Activated CD8-positive, alpha-beta memory T cell treated with anti-CD3 and anti-CD28 coated beads, Interleukin-2, amount 10 ng/mL, durations not matched to agents 7 days and 5 days (primary cell): ENCODE measurements at places on chromosomes 5 and 9. TPM values are rescaled to one million over a fixed set of nuclear protein-coding genes. Genes with fewer than 3 reads are reported as not detected.

- peak; percentile 84 for DNase-seq
These were observed 5.0 kb upstream of the RNF44 start for GRCh38 chr5:176542135-176542595.

DNA sequence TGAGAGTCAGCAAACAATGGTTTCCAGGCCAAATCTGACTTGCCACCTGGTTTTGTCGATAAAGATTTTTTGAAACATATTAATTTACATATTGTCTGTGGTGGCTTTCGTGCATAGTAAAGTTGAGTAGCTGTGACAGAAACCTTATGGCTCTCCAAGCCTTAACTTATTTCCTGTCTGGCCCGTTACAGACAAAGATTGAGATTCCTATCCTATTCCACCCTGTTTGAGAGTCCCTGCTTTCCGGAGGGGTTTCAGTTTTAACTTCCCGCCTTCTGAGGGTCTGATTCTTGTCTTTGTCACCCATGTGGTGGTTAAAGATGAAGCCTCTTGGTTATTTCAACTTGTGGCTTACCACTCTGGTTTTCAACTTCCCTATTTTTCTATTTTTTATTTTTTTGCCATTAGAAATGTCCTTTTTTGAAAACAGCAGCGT lies 11.4 kb downstream of the OTULIN start:
- DNase-seq, result no peak

- DNase-seq, result no peak
These were observed 7.1 kb downstream of the NFX1 start for GRCh38 chr9:33297432-33297831.

- no peak for DNase-seq
These were observed 159.7 kb downstream of the TLE1 start for GRCh38 chr9:81529556-81530193.

- DNase-seq, result no peak
These were observed 63.3 kb downstream of the CWC27 start for GRCh38 chr5:64831996-64832395.

DNA sequence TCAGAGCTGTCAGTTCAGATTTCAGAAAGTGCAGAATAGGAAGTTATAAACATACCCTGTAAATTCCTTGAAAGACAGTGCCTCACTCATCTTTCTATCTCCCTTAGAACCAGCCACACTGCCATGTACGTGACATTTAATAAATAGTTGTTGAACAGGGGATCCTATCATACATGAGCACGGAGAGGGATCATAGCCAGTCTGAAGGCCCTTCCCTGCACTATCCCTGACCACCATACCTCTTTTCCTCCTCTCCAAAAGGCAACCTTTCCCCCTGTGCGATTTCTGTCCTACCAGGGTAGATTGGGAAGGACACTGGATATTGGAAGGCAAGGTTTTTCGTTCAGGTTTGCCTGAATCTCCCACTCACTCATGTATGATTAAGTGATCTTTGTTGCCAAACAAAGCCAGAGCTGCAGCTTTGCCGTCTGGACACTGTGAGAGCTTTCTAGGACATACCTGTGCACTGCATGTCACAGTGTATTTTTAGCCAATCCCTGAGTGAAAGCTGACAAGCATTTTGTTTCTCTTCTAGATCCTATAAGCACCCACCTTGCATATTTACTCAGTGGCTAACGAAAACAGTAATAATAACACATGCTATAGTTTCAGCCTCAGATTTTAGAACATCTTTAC lies 986.5 kb upstream of the WWC1 start:
- no peak for DNase-seq

DNA sequence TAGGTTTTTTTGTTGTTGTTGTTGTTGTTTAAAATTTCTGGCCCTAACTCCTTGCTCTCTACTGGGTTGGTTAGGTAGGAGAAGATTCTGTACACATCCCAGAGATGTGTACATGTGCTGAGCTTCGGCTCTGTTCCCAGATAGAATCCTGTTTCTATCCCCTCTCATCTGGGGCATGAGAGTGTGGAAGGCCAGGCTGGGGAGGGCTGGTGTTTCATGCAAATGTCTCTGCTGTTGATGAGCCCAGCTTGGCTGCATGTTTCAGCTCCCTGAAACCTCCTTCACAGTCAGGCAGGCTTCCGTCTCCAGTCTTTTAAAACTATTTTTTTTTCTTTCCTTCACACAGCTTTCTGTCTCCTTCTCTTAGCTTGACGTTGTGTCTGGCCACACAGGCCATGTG lies 526.9 kb upstream of the KLF4 start:
- no peak for DNase-seq

DNA sequence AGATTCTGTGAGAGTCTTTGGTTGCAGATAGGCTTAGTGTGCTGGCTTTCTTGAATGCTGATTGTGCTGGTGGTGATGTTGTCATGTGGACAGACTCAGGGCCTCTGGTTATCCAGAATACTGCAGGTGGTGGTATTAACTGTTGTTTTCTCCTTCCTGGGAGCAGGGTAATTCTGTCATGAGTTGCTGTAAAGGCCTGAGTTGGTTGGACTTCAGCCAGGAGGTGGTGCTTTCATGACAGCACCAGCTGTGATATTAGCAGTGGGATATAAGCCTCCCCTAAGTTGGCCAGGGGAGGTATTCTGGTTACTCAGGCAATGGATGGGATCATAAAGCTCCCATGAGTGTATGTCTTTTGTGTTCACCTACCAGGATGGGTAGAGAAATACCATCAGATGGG lies 16.4 kb upstream of the RNF180 start:
- no peak for DNase-seq

DNA sequence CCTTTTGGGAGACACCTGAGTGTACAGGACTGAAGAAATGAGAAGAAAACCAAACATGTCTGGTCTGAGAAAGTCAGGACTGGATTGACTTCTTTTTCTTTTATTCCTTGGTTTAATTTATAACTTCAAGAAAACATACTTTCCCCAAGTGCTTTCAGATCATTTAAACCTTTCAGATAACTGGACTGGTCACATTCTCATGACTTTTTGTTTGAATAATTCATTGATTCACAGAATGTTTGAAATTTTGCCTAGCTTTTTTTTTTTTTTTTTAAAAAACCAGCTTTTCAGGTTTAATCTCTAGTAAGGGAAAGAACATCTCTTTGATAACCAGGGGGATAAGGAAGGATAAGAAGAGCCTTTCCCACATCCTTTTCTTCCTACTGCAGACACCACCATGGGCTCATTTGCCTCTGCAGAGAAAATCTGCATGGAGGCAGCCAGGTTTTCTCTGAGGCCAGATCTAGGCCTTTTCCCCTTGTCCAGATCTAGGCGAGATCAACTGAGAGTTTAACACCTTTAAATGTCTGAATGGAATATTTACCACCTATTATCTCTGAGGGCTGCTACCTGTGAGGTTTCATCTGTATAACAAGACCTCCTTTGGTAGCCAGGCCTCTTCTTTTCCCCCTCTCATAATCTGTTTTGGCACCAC lies 45.0 kb upstream of the SLC28A3 start:
- DNase-seq, result no peak

GRCh38 chr5:40071870-40072269 lies 607.8 kb upstream of the PTGER4 start:
- no peak for DNase-seq

- DNase-seq, result peak; percentile 43
These were observed 1.1 kb downstream of the ATPSCKMT start for GRCh38 chr5:10248378-10249260.

- DNase-seq, result no peak
These were observed 719.3 kb upstream of the ZNF608 start for GRCh38 chr5:125465703-125466102.

DNA sequence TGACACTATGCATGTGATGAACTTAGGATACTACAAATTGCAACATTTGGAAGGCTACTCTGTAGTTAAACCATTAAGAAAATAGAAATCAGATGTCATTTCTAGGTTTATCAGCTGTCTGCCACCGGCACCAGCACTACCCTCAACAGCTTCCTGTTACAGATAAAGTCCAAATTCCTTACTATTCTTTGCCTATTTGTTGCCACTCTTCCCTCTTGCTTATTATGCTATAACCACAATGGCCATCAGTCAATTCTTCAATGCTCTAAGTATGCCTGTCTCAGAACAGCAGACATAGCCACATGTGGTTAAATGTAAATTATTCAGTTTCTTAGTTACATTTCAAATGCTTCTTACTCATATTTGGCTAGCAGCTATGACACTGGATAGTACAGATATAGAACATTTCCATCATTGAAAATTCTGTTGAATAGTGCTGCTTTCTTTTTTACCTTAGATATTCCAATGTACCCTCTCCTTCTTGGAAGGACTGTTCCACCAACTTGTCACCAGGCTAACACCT lies 21.0 kb downstream of the DHX29 start:
- DNase-seq, result no peak

GRCh38 chr5:90949469-90950358 lies 391.1 kb downstream of the ADGRV1 start:
- no peak for DNase-seq

DNA sequence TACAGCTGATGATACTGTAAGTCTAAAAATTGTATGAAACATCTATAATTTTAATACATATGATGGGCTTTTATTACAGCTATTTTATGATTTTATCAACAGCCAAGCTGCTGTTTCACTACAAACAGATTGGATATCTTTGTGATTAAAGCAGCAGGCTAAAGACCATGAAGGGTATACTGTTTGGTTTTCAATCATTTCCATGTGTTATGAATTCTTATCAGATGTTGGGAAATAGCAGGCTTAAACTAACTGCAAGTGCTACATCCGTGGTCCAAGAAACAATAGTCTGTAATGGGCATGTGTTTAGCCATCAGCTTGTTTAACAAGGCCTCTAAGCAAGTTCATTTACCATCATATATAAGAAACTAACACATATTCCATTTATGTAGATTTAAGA lies 107.5 kb downstream of the CWC27 start:
- DNase-seq, result no peak

GRCh38 chr9:131960311-131960710 lies 119.4 kb downstream of the MED27 start:
- DNase-seq, result no peak

DNA sequence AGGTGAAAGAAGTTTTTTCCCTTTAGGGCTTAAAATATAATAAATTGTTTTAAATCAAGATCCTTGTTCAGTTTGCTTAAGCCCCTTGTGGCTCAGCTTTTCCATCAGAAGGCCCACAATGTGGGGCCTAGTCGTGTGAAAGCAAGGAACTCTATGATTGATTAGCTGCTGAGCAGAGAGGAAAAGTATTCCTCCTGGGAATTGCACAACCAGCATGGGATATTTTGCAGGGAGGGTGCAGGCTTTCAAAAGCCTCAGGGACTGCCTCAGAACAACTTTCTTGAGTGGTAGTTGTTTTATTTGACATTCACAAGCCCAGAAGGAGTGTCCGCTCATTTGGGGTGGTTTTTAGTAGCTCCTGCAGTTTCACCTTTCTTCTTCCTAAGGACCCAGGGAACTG lies 19.8 kb downstream of the TTC23L start:
- no peak for DNase-seq

GRCh38 chr5:5980538-5980895 lies 397.8 kb downstream of the MED10 start:
- DNase-seq, result no peak

The SPATA31E1 gene
- total RNA-seq, result not detected

The ITGA2 gene
- total RNA-seq, result 37.0 TPM

The CHSY3 gene
- total RNA-seq, result not detected

The PCDHA9 gene
- not detected for total RNA-seq

The OCLN gene
- total RNA-seq, result 1.9 TPM

The AK1 gene
- total RNA-seq, result 34.3 TPM

The DIRAS2 gene
- not detected for total RNA-seq

The CSF2 gene
- 164 TPM for total RNA-seq

The MYOT gene
- not detected for total RNA-seq
